HFFc6 (cell line): ENCODE measurements at places on chromosomes 5 and 9.
A peak's percentile ranks its signal among the peaks of the same experiment; 100 is the strongest.

- peak; percentile 67 for DNase-seq
- H3K27ac ChIP-seq, result peak overlapping the region; percentile 80
- peak overlapping the region; percentile 47 for H3K4me3 ChIP-seq
Observed at GRCh38 chr5:64869419-64869818, 100.7 kb downstream of the CWC27 start.

DNA sequence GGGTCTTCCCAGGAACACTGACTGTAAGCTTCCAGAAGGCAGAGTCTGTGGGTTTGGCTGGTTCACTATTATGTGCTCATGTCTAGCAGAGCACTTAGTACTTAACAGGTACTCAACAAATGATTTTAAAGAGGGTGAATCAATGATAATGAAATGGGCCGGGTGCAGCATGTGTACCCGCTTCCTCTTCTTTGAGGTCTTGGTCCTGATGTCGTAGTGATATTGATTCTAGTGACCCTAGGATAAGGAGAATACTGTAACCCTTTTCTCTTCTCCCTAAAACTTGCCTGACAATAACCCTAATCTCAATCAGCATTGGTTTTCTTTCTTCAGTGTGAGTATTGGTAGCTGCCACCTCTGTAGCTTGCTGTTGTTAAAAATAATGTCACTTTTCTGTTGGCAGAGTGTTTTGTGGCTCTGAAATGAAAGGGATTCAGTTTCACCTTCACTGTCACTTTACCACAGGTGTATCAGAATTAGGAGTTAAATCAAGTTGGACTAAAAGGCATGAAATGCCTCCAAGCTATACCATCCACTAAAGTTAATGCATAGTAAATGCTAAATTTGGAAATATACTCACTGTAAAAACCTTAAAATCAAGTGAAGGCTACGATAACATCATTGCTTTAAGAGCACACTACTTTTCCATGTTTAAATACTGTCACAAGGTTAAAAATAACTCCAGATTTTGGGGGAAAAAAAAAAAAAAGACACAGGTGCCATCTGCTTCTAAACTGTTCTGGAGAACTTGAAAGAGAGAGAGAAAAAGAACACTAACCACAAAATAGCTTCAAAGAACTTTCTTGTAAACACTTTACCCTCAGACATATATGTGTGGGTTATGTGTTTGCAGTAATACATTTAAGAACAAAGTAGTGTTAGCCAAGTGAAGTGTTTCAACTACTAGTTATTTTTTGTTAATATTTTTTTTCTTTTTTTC is 6.0 kb downstream of the CAMK4 start:
- no peaks in the 10 kb centered on the region for H3K36me3 ChIP-seq
- no peak for DNase-seq
- no peak overlapping the region for H3K27ac ChIP-seq
- no peaks in the 10 kb centered on the region for H3K27me3 ChIP-seq
- peaks cover 10% of the 10 kb centered on the region for H3K4me1 ChIP-seq

GRCh38 chr5:168404365-168404764 is 81.9 kb upstream of the RARS1 start:
- peaks cover 18% of the 10 kb centered on the region for H3K27me3 ChIP-seq
- peaks cover 12% of the 10 kb centered on the region for H3K36me3 ChIP-seq
- H3K4me1 ChIP-seq, result peaks cover 30% of the 10 kb centered on the region
- H3K27ac ChIP-seq, result peak overlapping the region; percentile 24
- peak overlapping the region; percentile 67 for H3K4me3 ChIP-seq

GRCh38 chr5:80705801-80706200 is 51.0 kb upstream of the DHFR start:
- H3K27me3 ChIP-seq, result no peaks in the 10 kb centered on the region
- H3K27ac ChIP-seq, result no peak overlapping the region
- peaks cover 16% of the 10 kb centered on the region for H3K4me1 ChIP-seq
- H3K36me3 ChIP-seq, result no peaks in the 10 kb centered on the region
- H3K4me3 ChIP-seq, result no peak overlapping the region

DNA sequence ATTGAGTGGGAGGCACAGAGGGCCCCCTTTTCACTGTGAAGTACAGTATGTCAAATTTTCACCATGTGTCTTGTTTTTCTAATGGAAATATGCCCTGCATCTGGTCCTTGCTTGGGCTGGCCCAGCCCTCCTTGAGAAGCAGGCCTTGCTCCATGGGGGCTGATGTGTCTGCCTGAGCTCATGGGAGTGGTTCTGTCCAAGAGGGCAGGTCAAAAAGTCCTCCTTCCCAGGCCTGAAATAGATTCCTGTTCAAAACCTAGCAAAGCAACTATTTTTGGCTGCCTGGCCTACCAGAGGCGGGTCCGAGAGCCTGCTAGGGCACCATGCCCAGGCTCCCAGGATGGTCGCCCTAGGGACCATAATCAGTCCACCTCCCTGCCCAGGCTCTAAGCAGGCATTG is 40.5 kb upstream of the NEURL1B start:
- peaks cover 15% of the 10 kb centered on the region for H3K27me3 ChIP-seq
- no peak overlapping the region for H3K27ac ChIP-seq
- peaks cover 7% of the 10 kb centered on the region for H3K4me1 ChIP-seq
- H3K4me3 ChIP-seq, result no peak overlapping the region

DNA sequence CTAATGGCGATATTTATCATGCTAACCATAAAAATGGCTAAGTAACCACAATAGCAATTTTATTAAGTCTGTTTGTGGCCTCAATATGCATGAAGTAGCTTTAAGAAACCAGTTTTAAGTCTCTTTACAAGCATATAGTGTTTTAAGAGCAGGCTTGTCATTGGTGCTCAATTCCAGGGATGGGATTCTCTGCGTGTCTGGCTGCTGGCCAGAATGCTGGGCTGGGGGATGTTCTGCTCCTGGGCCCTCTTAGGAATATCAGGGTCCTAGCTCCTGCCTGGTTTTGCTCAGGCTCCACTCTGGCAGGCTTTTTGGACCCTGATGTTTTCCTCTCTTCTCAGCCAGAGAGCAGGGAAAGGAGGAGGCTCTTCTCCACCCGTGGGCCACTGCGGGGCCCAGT is 127.2 kb downstream of the PDE8B start:
- no peaks in the 10 kb centered on the region for H3K36me3 ChIP-seq
- no peaks in the 10 kb centered on the region for H3K4me1 ChIP-seq
- DNase-seq, result no peak
- H3K4me3 ChIP-seq, result no peak overlapping the region

DNA sequence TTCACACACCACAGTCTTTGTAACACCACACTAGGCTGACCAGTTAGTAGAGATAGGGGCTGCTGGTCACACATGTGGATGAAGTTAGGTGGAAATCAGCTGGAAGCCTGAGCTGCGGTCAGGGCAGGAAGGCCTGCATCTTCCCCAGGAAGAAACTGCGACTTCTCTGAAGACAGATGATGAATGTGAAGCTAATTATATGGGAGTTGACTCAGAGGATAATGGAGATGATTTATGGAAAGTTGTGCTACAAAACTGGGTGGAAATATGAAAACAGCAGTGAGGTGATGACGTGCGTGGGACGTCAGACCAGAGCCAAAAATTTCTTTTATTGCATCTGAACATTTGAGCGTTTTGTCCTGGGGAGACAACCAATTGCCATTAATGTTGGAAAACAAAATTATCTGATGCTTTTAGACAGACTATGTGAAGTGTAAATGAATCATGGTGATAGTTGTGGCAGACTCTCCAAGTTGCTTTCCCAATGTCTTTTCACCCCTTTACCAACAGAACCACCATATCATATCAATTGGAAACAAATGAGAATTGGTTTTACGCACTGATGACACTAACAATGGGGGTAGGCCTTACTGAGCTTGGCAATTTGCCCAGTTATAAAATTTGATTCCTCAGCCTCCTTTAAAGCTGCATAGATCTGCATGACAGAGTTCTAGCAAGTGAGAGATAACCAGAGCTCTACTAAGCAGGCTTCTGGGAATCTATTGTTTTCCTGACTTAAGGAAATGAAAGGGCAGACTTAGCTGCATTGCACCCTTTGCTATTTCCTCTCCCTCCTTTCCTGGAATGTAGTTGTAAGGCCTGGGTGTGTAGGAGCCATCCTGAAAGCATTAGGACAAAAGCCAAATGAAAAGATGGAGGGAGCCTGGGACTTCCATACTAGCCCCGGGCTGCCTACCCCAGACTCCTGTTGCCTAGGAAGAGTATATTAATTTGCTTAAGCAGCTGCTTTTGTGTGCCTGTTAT is 84.0 kb downstream of the RAB3C start:
- no peak overlapping the region for H3K27ac ChIP-seq
- no peaks in the 10 kb centered on the region for H3K4me1 ChIP-seq
- DNase-seq, result no peak
- no peaks in the 10 kb centered on the region for H3K36me3 ChIP-seq
- H3K4me3 ChIP-seq, result no peak overlapping the region

DNA sequence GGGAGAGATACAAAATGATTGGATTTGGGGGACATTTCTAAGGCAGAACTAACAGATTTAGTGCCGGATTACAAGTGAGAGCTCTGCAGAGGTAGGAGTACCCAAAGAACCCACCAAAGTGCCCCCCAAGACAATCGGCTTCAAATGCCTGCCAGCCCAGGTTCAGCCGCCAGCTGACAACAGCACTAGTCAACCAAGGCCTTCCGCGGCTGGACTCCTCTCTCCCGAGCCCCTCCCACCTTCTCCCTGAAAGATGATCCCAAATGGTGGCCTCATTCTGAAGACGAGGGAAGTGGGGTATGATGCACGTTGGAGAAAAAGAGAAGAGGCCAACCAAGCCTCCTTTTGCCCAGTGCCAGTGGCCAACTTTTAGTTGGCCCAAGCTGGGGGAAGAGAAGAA is 210.4 kb upstream of the SLC30A5 start:
- H3K4me3 ChIP-seq, result no peak overlapping the region
- H3K27me3 ChIP-seq, result peaks cover 1% of the 10 kb centered on the region
- no peak overlapping the region for H3K27ac ChIP-seq
- no peaks in the 10 kb centered on the region for H3K36me3 ChIP-seq
- no peaks in the 10 kb centered on the region for H3K4me1 ChIP-seq

GRCh38 chr9:127085186-127085585 is 37.2 kb downstream of the ANGPTL2 start:
- H3K36me3 ChIP-seq, result no peaks in the 10 kb centered on the region; the same call in 1 of the 2 replicates
- DNase-seq, result no peak
- no peak overlapping the region for H3K4me3 ChIP-seq
- peaks cover 10% of the 10 kb centered on the region for H3K27me3 ChIP-seq

GRCh38 chr9:7996558-7996957 is 197.0 kb upstream of the DMAC1 start:
- H3K27me3 ChIP-seq, result no peaks in the 10 kb centered on the region
- H3K4me1 ChIP-seq, result no peaks in the 10 kb centered on the region

DNA sequence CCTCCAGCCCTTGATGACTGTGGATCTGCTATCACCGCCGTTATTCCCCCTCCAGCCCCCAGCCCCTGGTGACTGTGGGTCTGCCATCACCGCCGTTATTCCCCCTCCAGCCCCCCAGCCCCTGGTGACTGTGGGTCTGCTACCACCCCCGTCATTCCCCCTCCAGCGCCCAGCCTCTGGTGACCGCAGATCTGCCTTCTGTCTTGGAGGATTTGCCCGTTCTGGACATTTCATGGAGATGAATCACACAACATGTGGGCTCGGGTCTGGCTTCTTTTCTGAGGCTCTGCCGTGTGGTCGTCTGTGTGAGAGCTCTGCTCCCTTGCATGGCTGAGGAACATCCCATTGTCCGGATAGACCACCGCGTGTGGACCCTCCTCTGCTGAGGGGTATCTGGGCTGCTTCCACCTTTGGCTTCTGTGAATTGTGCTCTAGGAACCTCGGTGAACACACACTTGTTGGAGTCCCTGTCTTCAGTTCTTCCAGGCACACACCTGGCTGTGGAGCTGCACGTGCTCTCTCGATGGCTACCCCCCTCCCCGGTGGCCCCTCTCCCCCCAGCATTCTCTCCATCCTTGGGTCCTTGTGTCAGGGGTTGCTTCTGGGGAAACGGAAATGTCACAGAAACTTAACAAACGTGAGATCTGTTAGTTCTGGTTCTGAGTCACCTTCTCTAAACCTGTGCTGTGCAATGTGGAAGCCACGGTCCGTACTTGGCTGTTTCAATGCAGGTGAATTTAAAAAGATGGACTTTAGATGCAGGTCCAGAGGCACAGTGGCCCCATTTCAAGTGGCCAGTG is 105.3 kb upstream of the COL5A1 start:
- peaks cover 2% of the 10 kb centered on the region; the same call in 1 of the 2 replicates for H3K27me3 ChIP-seq
- H3K27ac ChIP-seq, result peak overlapping the region; percentile 74
- H3K4me3 ChIP-seq, result peak overlapping the region; percentile 60
- peaks cover 37% of the 10 kb centered on the region for H3K4me1 ChIP-seq
- no peaks in the 10 kb centered on the region; the same call in 1 of the 2 replicates for H3K36me3 ChIP-seq
- peak; percentile 55 for DNase-seq

DNA sequence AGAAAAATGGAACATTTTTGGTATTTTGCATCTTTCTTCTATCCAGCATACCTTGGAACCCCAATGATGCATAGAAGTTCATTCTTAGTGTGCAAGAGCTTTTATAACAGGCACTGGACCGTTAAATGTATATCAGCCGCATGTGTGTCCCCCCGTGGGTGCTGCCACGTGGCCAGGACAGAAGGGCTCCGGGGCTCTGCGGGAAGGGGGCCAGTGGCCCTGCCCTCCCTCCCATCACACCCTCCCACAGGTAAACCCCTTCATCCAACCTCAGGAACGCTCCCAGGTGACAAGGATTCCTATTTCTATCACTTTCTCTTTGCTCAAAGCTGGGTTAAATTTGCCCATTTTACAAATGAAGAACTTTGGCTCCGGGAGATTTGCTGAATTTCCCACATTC is 393.4 kb upstream of the IRX4 start:
- H3K36me3 ChIP-seq, result no peaks in the 10 kb centered on the region; the same call in 1 of the 2 replicates
- H3K4me3 ChIP-seq, result no peak overlapping the region
- peaks cover 3% of the 10 kb centered on the region; the same call in 1 of the 2 replicates for H3K27me3 ChIP-seq
- no peaks in the 10 kb centered on the region for H3K4me1 ChIP-seq

GRCh38 chr5:127400539-127400938 is 109.9 kb downstream of the MEGF10 start:
- no peak overlapping the region for H3K27ac ChIP-seq
- H3K4me1 ChIP-seq, result no peaks in the 10 kb centered on the region
- no peak overlapping the region for H3K4me3 ChIP-seq
- DNase-seq, result no peak

GRCh38 chr5:43376496-43377140 is 35.6 kb downstream of the CCL28 start:
- H3K4me3 ChIP-seq, result no peak overlapping the region
- no peak overlapping the region for H3K27ac ChIP-seq
- peaks cover 4% of the 10 kb centered on the region; the same call in 1 of the 2 replicates for H3K36me3 ChIP-seq
- no peak for DNase-seq

- no peak for DNase-seq
- no peaks in the 10 kb centered on the region for H3K36me3 ChIP-seq
- no peaks in the 10 kb centered on the region for H3K4me1 ChIP-seq
- no peak overlapping the region for H3K27ac ChIP-seq
- no peaks in the 10 kb centered on the region for H3K27me3 ChIP-seq
Observed at GRCh38 chr5:30838936-30839496, 354.5 kb upstream of the CDH6 start.

GRCh38 chr9:13171261-13171660 is 108.2 kb downstream of the MPDZ start:
- H3K27ac ChIP-seq, result no peak overlapping the region
- no peak for DNase-seq
- H3K27me3 ChIP-seq, result no peaks in the 10 kb centered on the region
- no peak overlapping the region for H3K4me3 ChIP-seq
- H3K36me3 ChIP-seq, result no peaks in the 10 kb centered on the region; the same call in 1 of the 2 replicates

- no peak for DNase-seq
- peaks cover 1% of the 10 kb centered on the region; the same call in 1 of the 2 replicates for H3K27me3 ChIP-seq
- H3K4me3 ChIP-seq, result no peak overlapping the region
- peaks cover 19% of the 10 kb centered on the region for H3K4me1 ChIP-seq
- peak overlapping the region; percentile 58; the same call in 1 of the 2 replicates for H3K27ac ChIP-seq
Observed at GRCh38 chr9:111806259-111806658, 11.5 kb upstream of the SHOC1 start.

GRCh38 chr9:131406563-131407436 is 12.9 kb downstream of the PRRC2B start:
- H3K36me3 ChIP-seq, result peaks cover 4% of the 10 kb centered on the region; the same call in 1 of the 2 replicates
- peak overlapping the region; percentile 66 for H3K4me3 ChIP-seq
- DNase-seq, result no peak
- H3K27ac ChIP-seq, result peak overlapping the region; percentile 71
- peaks cover 80% of the 10 kb centered on the region for H3K4me1 ChIP-seq
